T-cell (primary cell): ENCODE measurements at places on chromosomes 1 and 21.

- H3K27me3 ChIP-seq, result no peaks in the 10 kb centered on the region
- peak; percentile 64 for DNase-seq
- H3K4me1 ChIP-seq, result peaks cover 65% of the 10 kb centered on the region
- peak overlapping the region; percentile 92 for H3K27ac ChIP-seq
These were observed 182.0 kb upstream of the SGIP1 start for GRCh38 chr1:66351913-66352312.

GRCh38 chr1:34684266-34684665 is 70.6 kb upstream of the GJB5 start:
- no peaks in the 10 kb centered on the region for H3K36me3 ChIP-seq
- no peaks in the 10 kb centered on the region for H3K4me1 ChIP-seq
- H3K27me3 ChIP-seq, result no peaks in the 10 kb centered on the region
- no peak overlapping the region for H3K4me3 ChIP-seq
- no peak for DNase-seq

DNA sequence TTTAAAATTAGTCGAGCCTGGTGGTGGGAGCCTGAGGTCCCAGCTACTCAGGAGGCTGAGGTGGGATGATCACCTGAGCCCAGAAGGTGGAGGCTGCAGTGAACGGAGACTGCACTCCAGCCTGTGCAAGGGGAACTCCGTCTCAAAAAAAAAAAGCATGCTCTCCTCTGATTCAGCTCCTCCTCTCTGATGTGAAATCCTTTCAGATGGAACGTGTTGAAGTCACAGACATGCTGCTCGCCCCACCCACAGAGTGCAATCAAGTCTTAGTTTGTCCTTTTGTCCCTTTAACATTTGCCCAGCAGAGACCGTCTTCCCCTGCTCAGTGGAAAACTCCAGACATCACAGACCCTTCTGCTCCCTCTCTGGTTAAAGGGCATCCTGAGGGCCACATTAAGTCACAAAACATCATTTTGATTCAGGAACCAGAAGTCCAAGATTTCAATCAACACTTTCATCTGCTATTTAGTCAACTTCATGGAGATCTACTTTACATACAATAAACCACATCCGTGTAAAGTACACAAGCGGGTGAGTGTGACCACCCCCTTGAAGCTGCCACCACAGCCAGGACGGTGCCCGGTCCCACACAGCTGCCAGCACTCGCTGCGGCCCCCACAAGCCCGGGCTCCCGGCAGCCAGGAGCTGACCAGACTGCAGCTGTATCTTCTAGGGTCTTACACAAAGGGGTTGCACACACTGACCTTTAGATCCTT is 18.9 kb upstream of the RNF223 start:
- no peaks in the 10 kb centered on the region for H3K27me3 ChIP-seq
- H3K36me3 ChIP-seq, result no peaks in the 10 kb centered on the region
- no peak overlapping the region for H3K27ac ChIP-seq
- no peak overlapping the region for H3K4me3 ChIP-seq

- no peak overlapping the region for H3K4me3 ChIP-seq
- peaks cover 15% of the 10 kb centered on the region for H3K27me3 ChIP-seq
- H3K4me1 ChIP-seq, result no peaks in the 10 kb centered on the region
- no peaks in the 10 kb centered on the region for H3K36me3 ChIP-seq
These were observed 26.7 kb upstream of the KCNK1 start for GRCh38 chr1:233587196-233587595.

GRCh38 chr21:28256837-28257236 is 735.8 kb downstream of the LTN1 start:
- no peaks in the 10 kb centered on the region for H3K27me3 ChIP-seq
- no peak for DNase-seq
- H3K36me3 ChIP-seq, result no peaks in the 10 kb centered on the region
- H3K27ac ChIP-seq, result no peak overlapping the region
- no peaks in the 10 kb centered on the region for H3K4me1 ChIP-seq
- H3K4me3 ChIP-seq, result no peak overlapping the region

DNA sequence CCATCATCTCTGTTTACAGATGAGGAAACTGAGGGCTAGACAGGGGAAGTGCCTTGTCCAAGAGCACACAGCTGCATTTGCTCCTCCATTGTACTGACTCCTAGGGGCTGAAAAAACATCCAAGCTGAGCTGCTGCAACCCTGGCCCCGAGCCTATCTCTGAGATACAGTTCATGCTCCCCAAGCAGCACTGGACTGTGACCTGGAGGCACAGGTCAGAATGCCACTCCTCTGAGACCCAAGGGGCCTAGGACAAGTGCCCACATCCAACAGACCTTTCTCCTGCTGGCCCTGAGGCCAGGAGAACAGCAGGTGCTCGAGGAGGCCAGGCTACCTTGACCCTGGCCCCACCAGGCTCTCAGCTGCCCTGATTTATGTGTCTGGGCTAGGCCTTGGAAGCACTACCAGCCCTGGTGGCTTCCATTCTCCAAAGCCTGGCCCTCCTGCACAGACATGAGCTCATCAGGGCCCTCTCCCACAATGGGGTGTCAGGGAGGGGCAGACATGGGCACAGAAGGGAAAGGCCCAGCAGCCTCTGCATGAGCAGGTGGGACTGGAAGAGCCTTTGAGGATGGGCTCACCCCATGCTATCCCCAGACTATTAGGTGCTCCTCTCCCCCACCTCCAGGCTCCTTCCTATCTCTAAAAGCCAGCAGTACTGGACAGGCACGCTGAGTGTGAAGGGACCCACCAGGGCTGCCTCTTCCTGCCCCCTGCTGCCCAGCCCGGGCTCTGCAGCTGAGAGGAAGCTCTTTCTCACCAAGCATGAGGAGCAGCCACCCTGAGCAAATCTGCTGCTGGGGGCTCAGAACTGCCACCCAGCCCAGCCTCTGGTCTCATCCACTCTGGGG is 18.8 kb downstream of the ADGRB2 start:
- H3K4me1 ChIP-seq, result peaks cover 47% of the 10 kb centered on the region
- no peaks in the 10 kb centered on the region for H3K27me3 ChIP-seq
- peak; percentile 36 for DNase-seq
- no peak overlapping the region for H3K27ac ChIP-seq

DNA sequence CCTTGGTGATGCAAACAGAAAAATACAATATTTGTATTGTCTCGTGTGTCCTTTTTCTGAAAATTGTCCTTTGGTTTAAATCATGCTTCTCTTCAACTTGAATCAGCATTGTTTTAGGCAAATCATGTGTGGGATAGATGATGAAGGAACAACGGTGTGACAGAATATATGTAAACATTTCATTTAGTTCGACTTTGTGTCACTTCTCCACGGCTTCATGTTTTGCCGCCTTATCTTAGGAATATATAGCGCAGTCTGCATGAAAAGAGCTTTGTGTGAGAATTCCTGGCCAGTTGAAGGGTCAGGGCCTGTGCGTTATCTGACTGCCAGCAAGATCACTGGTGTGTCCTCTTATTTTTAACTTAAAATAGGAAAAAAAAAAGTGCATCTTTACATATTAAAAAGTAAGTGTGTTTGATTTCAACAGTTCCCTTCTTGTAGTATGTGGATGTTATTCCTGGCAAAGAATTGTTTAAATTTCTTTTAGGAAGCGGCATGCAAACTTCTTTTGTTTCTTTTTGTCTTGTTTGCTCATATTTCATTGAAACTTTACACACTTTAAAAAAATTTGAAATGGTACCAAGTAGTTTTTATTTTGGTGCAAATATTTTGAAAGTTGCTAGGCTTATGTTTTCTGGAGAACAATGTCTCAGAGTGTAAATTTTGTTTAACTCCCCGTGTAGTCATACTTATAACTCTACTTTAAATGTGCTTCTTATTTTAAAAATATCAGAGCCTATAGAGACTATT is 465.2 kb downstream of the USP25 start:
- peaks cover 18% of the 10 kb centered on the region for H3K4me1 ChIP-seq
- no peak overlapping the region for H3K27ac ChIP-seq
- H3K27me3 ChIP-seq, result no peaks in the 10 kb centered on the region
- H3K4me3 ChIP-seq, result no peak overlapping the region

DNA sequence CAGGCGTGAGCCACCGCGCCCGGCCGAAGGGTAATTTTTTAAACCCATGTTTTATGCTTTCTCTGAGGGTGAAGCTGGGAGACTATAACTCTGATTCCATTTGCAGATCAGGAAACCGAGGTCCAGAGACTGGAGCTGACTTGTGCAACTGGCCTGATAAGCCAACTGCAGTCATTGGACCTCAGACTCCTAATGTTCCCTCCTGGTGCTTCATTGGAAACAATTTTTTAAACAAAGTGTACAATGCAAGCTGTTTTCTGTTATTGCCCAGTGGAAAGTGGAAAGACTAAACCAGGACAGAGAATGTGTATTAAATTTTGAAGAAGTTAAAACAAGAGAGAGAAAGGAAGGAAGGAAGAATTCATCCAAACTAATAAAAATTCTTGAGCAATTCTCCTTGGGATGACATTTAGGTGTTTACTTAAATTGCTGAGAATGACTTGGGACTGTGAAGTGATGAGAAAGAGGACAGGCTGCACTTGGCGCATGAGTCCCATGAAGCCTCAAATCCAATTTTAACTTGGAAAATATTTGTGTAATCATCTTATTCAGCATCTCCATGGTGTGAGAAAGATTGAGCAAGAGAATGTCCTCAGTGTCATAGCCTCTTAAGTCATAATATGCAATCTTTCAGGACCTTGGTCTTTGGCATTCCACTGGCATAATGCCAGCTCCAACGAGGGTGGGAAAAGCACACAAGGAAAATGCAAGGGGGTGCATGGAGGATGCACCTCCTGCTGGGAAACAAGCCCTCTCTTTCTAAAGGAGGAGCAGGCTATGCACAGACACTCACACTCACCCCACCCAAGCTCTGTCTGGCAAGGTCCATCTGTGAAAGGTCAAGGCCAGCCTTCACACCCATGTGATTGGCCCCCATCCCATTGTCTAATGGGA is 342.0 kb downstream of the SIPA1L2 start:
- no peak for DNase-seq
- no peaks in the 10 kb centered on the region for H3K4me1 ChIP-seq
- H3K4me3 ChIP-seq, result no peak overlapping the region

DNA sequence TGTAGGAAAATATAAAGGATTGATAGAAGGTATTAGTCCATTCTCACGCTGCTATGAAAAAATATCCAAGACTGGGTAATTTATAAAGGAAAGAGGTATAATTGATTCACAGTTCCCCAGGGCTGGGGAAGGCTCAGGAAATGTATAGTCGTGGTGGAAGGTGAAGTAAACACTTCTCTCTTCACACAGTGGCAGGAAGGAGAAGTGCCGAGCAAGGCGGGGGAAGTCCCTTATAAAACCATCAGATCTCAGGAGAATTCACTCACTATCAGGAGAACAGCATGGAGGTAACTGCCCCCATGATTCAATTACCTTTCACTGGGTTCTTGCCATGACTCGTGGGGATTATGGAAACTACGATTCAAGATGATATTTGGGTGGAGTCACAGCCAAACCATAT is 1806.0 kb downstream of the MRPL39 start:
- H3K4me3 ChIP-seq, result no peak overlapping the region
- H3K27ac ChIP-seq, result no peak overlapping the region
- DNase-seq, result no peak
- H3K4me1 ChIP-seq, result no peaks in the 10 kb centered on the region
- H3K36me3 ChIP-seq, result no peaks in the 10 kb centered on the region
- no peaks in the 10 kb centered on the region for H3K27me3 ChIP-seq

- H3K27ac ChIP-seq, result no peak overlapping the region
- DNase-seq, result no peak
- H3K4me3 ChIP-seq, result no peak overlapping the region
- H3K36me3 ChIP-seq, result no peaks in the 10 kb centered on the region
These were observed 11.0 kb downstream of the PRKAA2 start for GRCh38 chr1:56655991-56656613.

DNA sequence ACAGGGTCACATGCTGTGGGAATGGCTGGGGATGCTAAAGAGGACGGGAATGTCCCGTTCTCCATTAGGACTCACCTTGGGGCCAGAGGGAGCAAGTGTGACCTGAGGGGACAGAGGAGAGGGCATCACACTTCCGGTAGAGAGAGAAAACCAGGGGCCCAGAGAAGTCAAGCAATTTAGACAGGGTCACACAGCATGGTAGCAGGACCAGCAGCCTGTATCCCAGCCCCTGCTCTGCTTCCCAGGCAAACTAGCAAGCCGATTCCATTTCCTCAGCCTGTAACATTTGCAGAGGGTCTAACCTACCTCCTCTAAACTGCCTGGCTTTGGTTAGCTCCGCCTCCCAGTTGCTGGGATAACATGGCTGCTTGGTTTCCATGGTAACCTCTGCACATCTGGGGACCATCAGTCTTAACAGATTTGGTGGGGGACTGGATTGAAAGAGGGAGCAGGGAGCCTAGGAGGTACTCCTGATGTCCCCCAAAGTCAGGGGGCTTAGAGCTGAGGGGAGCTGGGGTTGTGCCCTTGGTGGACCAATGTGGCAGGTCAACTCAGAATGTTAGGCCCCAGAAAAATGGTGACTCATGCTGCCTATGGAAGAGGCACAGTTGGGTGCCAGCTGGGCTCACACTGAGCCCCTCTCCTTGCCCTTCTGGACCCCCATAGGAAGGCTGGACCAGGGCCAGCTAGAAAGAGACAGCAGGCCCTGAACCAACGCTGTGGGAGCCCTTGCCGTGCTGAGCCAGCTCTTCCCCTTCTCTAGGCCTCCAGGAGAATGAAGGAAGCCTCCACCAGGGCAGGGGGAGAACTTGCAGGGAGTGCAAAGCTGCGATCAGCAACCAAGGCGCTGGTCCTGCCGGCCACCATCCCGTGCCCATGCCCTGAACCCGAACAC is 9.5 kb downstream of the COL16A1 start:
- H3K27me3 ChIP-seq, result peaks cover 23% of the 10 kb centered on the region
- H3K4me1 ChIP-seq, result peaks cover 6% of the 10 kb centered on the region
- no peaks in the 10 kb centered on the region for H3K36me3 ChIP-seq

DNA sequence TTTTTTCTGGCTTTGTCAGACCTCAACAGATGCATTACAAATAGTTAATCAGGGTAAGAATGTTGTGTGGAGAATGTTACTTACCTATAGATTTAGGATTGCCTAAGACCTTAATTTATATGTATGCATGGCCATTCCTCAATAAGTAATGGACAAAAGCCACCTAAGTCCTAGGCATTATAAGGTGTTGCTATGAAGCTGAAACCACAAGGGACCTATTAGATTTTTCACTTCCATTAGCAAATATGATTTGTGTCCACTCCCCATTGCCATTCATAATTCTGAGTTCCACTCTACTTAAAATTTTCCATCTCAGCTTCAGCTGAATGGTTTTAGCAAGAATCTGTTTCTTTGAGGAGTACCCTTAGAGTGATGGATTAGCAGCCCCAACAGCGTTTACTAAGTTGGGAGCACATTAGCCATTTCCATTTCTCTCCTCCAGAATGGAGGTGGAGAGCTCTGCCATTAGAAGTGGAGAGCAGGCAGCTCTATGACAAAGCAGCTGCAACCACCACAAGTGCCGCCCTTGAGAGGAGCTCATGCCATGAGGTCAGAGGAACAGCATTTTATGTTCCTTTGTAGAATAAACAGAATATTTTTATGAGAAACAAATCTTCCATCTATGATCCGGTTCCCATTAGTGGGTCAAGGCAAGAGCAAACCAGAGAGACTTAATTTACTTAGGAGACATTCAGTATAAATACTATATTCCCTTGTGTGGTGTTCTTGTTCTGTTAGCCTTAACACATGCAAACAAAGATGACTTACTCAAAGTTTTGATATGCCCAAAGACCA is 28.9 kb upstream of the C1orf87 start:
- no peaks in the 10 kb centered on the region for H3K27me3 ChIP-seq
- H3K27ac ChIP-seq, result no peak overlapping the region
- H3K4me3 ChIP-seq, result no peak overlapping the region
